ENCODE measurements at places on chromosomes 11 and 22. TPM values are rescaled to one million over a fixed set of nuclear protein-coding genes. Genes with fewer than 3 reads are reported as not detected.

The INS gene
- total RNA-seq, result not detected

DNA sequence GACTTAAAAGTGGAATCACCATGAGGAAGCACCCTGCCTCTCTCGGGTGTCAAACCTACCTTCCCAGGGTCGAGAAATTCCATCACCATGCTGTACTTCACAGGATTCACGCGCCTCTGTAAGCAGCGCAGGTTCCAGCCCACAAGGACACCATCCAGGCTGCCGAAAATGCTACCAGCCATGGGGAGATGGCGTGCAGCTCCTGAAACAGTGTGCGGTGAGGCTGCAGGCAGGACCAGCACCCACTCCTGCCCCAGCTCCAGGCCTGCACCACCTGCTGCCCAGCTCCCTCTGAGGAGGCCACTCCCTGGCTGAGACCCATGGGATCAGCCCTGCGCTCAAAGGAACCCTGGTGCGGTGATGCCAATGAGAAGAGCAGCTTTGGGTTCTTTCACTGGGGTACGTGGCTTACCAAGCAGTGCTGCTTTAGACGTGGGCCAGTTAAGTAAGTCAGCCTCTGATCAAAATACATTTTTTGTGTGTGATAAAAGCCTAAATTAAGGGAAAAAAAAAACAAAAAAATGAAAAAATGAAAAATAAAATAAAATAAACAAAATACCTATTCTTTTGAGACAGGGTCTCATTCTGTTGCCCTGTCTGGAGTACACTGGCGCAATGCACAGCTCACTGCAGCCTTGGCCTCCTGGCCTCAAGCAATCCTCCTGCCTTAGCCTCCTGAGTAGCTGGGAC is 115.4 kb downstream of the MED15 start:
- no peak for DNase-seq

The MRGPRX2 gene
- total RNA-seq, result not detected

DNA sequence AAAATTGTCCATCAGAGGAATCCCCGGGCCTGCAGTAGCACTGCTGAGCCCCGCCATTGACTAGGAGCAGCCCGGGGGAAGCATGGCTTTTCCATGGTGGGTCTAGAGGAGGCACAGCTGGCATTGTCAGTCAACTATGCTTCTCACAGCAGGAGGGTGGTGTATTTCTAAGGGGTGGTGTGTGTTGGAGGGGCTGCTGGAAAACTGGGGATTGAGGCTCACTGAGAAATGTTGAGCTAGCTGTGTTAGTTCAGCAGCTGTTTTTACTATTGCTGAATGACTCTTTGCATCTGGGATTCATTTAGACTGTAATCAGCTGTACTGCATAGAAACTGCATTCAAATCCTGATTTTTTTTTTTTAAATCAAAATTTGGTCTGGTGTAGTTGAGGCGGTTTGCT is 5.6 kb downstream of the DDX10 start:
- DNase-seq, result no peak

DNA sequence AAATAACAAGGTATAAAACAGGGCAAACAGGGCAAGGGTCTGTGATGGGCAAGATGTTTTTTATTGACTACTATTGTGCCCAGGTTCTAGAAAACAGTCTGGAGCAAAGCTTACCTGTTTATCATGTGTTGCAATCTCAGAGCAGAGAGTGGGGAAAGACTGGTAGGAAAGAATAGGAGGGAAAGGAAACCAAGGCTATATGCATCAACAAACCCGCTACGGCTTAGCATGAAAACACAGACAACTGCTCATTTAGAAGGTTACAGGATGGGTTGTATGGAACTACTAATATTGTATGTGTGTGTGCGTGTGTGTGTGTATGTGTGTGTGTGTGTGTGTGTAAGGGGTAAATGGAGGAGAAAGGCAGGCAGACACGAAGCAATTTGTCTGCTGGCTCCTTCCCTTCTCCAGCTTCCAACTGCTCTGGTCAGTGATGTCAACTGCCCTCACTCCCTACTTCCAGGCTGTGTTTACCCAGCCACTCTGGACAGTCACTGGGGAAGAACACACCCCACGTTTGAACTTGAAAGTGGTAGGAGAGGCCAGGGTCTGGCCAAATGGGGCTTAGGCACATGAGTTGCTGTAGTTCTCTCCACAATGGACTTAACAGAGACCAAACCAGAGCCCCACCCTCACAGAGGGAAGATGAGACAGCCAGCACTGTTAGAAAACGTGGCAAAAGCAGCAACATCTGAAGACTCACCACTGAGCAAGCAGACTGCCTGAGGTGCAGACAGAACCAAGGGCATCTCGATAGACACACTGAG is 47.0 kb downstream of the GAB2 start:
- DNase-seq, result no peak

- no peak for DNase-seq
Observed at GRCh38 chr11:91654686-91655085, 569.9 kb upstream of the FAT3 start.

DNA sequence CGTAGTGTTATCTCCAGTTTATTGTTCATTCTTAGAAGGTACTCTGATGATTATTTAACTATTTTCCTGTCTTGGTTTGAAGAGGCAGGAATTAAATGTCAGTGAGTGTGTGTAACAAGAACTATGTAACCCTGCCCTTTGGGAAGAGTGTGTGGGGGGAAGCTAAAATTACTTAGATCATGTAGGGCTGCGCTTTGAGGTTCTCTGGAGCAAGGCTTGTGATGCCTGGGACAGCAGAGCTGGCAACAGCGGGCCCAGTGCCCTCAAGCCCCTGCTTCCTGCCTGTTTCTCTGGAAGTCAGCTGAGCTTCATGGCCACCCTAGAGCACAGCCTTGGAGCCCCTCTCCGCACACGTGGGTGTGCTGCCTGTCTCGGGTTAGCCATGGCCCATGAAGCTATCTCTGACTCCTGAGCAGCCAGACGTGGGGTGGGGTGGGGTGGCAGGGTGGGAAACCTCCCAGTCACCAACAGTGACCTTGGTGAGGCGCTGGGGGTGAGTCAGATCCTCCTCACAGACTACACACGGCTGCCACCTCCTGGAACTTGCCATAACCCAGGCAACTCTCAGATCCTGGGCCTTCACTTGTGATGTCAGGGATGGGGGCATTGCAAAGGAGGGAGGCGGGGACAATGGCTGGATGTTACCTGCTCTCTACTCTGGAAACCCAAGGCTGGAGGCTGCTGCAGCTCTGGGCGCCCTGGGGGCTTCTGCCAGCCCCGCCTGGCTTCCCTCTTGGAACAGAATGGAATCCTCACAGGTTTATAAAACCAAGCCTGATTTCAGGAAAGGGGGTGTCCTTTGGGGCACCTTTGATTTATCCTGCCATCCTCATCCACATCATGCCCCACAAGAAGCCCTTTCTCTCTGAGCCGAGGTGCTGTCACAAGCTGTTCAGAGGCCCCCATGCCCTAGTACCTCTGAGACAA is 88.6 kb downstream of the SNX19 start:
- DNase-seq, result no peak

DNA sequence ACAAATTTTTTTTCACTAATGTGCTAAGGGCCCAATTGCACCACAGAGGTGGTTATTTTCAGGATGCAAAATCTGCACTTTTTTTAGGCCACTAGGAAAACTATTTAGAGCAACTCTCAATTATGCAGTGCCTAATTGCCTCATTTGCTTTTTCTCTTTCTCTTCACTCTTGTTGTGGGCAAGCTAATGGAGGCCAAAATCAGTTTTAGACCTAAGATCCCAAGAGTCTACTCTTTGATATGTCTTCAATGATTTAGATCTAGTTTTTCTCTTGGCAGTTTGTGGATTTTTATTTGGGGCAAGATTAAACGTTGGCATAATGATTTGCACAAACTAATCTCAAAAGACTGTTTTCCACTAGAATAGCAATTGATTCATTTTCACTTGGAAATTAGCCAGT is 1996.9 kb downstream of the LRRC4C start:
- no peak for DNase-seq

GRCh38 chr11:125372911-125373310 is 123.2 kb downstream of the FEZ1 start:
- no peak for DNase-seq

DNA sequence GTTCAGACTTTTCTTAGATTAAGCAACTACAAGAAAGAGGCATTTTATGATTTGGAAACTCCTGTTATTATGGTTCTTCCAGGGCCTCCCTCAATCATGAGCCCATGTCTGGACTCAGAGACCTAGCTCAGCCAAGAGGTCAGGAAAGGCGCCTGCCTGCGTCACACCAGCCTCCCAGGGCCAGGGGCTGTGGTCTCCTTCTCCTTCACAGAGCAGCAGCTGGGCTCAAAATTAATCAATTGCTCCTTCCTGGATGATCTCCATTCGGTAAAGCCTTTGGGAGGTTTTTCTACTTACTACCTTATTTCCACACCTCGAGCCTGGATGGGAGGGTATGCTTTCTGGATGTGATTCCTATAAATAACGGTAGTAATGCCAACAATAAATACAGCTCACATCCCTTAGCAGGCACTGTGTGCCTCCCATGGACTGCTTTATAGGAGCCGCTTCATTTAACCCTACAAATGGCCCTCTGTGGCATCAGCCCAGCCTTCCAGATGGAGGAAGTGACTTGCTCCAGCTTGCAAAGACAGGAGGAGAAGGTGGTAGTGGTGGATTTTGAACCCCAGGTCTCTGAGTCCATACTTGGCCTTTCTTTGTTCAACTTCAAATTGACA is 1445.6 kb downstream of the TBC1D22A start:
- DNase-seq, result no peak

DNA sequence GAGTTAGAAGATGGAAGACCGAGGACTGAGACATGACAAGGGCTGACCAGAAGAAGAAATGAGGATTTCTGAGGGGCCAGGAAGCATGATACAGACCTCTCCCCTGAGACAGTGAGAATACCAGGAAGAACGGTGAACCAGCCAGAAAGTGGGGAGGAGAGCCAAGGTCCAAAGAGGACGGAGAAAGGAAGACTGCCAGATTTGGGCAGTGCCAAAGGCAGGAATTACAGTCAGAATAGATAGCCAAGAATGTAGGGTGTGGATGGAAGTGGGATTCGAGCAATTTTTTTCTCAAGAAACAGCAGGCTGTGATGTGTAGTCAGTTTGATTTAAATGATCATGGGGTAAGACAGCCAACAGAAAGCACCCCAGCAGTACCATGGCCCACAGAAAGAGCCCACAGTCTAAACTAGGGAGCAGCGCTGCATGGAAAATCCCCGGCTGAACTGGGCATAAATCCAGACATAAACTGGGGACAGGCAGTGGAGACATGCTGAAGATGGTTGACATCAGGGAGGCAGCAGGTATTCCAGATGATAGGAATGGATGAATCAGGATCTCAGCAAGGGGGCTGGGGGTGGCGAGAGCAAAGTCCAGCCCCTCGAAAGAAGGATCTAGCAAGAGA is 67.3 kb upstream of the BARX2 start:
- DNase-seq, result no peak

GRCh38 chr11:95698676-95699557 is 90.7 kb downstream of the FAM76B start:
- no peak for DNase-seq

DNA sequence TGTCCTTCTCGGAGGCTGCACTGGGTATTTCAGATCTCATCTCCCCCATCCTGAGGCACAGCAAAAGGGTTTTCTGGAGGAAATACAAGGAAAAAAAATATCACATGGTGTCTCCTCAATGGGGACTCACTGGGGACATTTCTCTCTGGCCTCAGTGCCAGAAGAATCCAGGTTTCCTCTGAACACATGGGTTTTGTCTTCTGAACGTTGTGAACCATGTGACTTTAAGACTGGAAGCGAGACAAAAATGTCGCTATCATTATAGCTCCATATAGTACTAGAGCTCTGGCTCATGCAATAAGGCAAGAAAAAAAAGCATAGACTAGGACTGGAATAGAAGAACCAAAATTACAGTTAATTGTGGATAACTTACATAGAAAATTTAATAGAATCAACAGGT is 44.9 kb upstream of the RFPL3 start:
- no peak for DNase-seq

DNA sequence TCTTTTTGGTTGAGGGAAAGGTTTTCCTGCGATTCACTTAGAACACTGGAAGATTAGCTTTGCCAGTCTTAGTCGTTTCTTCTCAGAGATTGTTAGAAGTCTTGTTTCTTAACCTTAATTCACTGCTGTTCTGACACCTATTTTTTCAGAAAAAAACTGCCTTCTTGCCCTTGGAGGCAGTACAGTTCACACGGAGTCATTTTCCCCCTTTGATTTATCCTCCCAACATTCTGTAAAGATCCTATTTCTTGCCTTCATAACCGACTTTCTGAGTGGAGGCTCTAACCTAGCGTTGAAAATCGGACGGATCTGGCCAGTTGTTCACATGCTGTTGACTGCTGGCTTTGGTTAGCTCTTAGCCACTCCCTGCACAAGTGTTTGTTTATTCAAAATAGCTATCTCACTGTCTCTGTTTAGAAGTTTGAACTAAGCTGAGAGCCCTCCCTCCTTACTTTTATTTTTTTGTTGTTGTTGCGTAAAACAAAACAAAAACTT is 737 bp downstream of the BCL2L13 start:
- DNase-seq, result no peak

- DNase-seq, result no peak
Observed at GRCh38 chr22:43191831-43192230, 4.9 kb upstream of the TTLL12 start.

The OR56A1 gene
- total RNA-seq, result not detected

DNA sequence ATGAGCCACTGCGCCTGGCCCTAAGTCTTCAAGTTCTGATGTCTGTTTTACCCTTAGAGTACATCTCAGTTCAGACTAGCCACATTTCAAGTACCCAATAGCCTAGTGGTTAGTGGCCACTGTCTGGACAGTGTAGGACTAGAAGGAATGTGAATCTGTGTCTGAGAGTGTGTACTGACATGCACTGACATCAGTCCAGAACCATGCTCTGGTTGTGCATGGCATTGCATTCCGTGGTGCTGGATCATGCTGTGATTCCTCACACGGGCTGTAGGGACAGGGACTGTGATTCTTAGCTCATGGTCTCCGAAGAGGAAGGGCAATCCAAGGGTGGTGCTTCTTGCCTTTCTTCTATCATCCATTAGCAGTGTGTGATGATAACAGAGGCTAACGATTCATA is 41.1 kb downstream of the AMOTL1 start:
- DNase-seq, result no peak

GRCh38 chr11:129910360-129910759 is 15.0 kb upstream of the NFRKB start:
- DNase-seq, result no peak

The HRAS gene
- total RNA-seq, result 70.5 TPM

DNA sequence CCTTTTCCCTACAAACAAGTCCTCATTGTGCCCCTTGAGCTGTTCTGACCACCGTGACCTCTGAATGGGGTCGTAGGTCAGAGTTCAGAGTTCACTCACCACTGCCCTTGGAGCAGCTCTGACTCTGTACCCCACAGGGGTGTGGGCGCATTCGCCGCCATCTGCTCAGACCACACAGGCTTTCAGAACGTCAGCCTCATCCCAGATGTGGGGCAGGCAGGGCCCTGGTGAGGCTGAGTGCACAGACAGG is 14.8 kb upstream of the MUC5B start:
- DNase-seq, result no peak

The OAF gene
- total RNA-seq, result 2.9 TPM

DNA sequence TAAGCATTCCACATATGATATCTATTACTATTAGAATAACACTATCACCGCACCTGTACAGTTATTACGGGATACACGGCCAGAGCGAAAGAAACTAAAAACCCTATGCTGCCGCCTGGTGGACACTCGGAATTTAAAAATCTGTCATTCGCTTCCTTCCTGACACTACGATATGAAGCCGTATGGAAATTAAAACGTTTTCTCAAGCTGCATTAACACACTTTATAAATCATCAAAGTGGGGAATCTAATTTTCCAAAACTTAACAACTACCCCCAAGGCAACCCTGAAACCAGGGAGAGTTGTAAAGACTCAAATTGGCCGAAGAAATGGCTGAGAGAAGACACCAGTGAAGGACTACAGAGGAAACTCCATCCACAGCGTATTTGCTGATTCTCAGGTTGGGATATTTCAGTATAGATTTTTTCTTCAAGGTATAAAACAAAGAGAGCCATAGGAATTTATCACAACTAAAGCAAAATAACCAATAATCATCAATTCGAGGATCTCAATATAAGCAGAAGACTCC is 1.4 kb downstream of the CCDC73 start:
- DNase-seq, result peak; percentile 49

Data from activated T-helper 2 cell treated with anti-CD3 and anti-CD28 coated beads, Interferon-gamma antibody, Interleukin-2, Interleukin-4, amounts not matched to agents 10 μg/mL and 5 μg/mL and 100 μg/mL, durations not matched to agents 14 hours and 24 hours and 36 hours (primary cell).